Mesangial cell (primary cell): ENCODE measurements at places on chromosomes 2 and 18. TPM values are rescaled to one million over a fixed set of nuclear protein-coding genes. Genes with fewer than 3 reads are reported as not detected.

LAMA3 gene
- 8.8 and 45.0 TPM in 2 replicates for total RNA-seq

REEP1 gene
- total RNA-seq, result 0.51 and 2.6 TPM in 2 replicates

MAL gene
- total RNA-seq, result 0.98 and 52.2 TPM in 2 replicates

KLHL41 gene
- total RNA-seq, result under 0.01 TPM in 2 replicates

GPR17 gene
- not detected in 2 replicates for total RNA-seq

SYT4 gene
- total RNA-seq, result not detected in 2 replicates

SERPINB3 gene
- not detected in 2 replicates for total RNA-seq

NT5C1B gene
- total RNA-seq, result not detected in 2 replicates

FTCDNL1 gene
- total RNA-seq, result 0.49 and 2.7 TPM in 2 replicates

GPR39 gene
- 4.7 and 6.0 TPM in 2 replicates for total RNA-seq

CENPO gene
- 6.7 and 37.6 TPM in 2 replicates for total RNA-seq

MC5R gene
- not detected in 2 replicates for total RNA-seq

POTEE gene
- not detected in 2 replicates for total RNA-seq

DSG2 gene
- 52.9 and 60.3 TPM in 2 replicates for total RNA-seq

TMEM37 gene
- total RNA-seq, result 1.6 and 12.9 TPM in 2 replicates

ERICH2 gene
- not detected in 2 replicates for total RNA-seq

FZD7 gene
- 38.5 and 46.5 TPM in 2 replicates for total RNA-seq

C2orf80 gene
- not detected in 2 replicates for total RNA-seq

LCT gene
- total RNA-seq, result not detected in 2 replicates

AQP12B gene
- not detected in 2 replicates for total RNA-seq

SKOR2 gene
- total RNA-seq, result not detected in 2 replicates

NTSR2 gene
- not detected in 2 replicates for total RNA-seq

MYL12A gene
- 571 and 668 TPM in 2 replicates for total RNA-seq
